Glutamatergic neuron (in vitro differentiated cells): ENCODE measurements at places on chromosomes 2 and 18. TPM values are rescaled to one million over a fixed set of nuclear protein-coding genes. Genes with fewer than 3 reads are reported as not detected.

ACVR1 gene
- total RNA-seq: 36.3 TPM

DNA sequence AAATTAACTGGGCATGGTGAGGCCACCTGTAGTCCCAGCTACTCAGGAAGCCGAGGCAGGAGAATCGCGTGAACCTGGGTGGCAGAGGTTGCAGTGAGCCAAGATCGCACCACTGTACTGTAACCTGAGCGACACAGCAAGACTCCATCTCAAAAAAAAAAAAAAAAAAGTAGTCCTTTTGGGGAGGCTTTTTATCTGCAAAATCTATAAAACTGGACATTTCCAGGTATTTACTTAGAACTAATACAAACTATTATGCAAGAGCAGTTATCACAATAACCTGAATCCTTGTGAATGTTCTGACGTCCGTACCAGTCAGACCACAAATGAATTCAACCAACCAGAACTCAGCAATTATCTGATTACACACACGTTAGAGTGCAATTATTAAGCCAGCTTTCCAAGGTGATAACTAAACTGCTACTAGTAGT is 8.8 kb upstream of the RAPH1 start:
- DNase-seq: no peak

GRCh38 chr2:170689481-170689880 is 25.7 kb upstream of the SP5 start:
- no peak for DNase-seq

GRCh38 chr2:123953846-123954245 is 71.2 kb upstream of the CNTNAP5 start:
- DNase-seq: no peak

UGT1A10 gene
- not detected for total RNA-seq

DNA sequence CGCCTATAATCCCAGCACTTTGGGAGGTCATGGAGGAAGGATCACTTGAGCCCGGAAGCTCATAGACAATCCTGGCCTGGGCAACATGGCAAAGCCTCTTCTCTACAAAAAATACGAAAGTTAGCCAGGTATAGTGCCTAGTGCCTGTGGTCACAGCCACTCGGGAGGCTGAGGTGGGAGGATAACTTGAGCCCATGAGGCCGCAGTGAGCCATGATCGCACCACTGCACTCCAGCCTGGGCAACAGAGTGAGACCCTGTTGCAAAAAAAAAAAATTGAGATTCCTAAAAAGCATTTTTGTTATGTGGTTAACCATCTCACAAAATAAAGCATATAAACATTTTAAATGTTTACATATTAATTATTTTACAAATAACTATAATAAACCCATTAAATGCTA is 13.9 kb downstream of the PCBP1 start:
- DNase-seq: no peak
